Vagina (tissue), 2 donors: ENCODE measurements at places on chromosomes 4 and X.

DNA sequence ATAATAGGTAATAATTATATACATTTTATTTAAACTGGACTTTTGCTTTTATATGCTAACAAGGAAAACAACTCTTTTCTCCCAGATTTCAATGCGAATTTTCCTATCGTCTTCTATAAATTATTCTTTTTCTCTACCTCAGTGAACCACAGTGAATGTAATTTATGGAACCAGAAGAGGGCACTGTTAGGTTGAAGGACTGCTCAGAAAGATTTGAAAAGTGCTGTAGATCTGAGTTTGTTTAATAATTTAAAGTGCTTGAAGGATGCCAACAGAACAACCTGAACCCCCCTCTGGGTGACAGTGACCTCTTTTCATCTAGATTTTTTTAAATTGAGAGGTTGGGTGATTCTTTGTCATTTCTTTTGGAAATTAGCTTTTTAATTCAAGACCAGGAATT, 54.9 kb downstream of the PHOX2B start:
- DNase-seq = no peak

GRCh38 chrX:106917830-106918500, 2.2 kb upstream of the CLDN2 start:
- no peak for DNase-seq

DNA sequence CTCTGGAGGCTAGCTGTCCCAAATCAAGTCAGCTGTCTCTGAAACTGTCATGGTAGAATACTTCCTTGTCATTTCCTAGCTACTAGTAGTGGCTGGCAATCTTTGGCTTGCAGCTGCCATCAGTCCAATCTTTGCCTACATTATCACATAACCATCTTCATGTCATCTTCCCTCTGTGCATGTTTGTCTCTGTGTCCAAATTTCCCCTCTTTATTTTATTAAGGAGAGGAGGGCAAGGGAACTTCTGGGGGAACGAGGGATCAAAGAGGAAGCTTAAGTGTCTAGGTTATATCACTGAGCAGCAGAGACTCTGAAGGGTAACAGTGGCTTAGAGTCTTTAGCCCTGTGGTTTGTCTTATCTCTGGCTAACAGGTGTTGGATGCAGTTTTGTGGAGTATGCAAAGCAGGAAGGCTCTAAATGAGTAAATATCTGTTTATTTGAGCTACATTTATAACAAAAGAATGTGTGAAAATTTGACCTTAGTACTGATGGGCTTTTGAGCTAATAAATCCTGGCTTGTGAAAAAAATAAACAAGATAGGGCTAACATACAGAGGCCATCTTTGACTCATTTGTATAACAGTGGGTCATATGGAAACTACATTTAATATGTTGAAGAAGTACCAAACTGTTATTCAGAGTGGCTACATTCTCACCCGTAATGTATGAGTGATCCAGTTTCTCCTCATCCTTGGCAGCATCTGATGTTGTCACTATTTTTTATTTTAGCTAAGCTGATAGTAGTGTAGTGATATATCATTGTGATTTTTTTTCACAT, 49.4 kb upstream of the ENOX2 start:
- DNase-seq = no peak

DNA sequence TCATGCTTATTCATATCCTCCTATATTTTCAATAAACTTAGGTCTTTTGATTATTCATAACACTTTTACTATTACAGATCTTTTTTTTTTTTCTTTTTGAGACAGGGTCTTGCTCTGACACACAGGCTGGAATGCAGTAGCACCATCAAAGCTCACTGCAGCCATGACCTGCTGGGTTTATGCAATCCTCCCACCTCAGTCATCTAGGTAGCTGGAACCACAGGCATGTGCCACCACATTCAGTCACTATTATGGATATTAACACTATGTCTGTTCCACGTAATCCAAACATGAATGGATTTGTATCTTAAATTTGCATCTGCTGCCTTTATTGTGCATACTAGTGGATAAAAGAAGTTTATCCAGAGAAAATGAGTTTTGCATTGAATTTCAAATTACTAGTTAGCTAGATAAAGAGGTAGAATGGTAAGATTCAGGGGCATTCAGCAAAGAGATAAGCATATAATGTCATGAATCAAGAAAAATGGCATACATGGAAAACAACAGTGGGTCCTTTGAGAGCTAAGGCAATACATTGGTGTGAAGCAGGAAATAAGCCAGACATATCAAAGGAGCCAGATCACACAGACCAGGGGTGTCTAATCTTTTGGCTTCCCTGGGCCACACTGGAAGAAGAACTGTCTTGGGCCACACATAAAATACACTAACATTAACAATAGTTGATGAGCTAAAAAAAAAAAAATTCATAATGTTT, 13.9 kb downstream of the ANAPC10 start:
- DNase-seq = no peak

GRCh38 chr4:100224160-100224559, 33.9 kb upstream of the DDIT4L start:
- no peak for DNase-seq

- no peak for DNase-seq
Observed at GRCh38 chrX:48531358-48531959, 8.1 kb upstream of the TBC1D25 start.

GRCh38 chr4:187128222-187128621, 404.6 kb upstream of the FAT1 start:
- no peak for DNase-seq

GRCh38 chrX:70664726-70665125, 220.1 kb downstream of the DLG3 start:
- no peak for DNase-seq

GRCh38 chr4:138056541-138056940, 185.6 kb downstream of the SLC7A11 start:
- no peak for DNase-seq

DNA sequence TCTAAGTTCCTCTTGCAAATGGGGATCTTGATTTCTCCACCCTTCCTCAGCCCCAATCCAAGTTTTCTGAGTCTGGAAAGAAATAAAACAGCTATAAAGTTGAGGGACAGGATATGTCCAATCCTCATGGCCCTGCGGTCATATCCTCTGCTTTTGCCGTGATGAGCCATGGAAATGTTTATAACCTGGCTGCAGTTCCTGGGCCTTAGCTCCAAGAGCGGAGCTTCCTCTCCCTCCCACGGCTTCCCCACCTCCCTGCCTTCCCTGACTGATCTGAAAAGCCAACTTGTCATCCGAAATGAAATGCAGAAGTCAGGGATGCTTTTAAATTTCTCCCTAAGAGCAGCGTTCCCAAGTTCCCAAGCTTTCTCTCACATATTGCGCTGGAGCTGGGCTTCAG, 221.5 kb upstream of the SFRP2 start:
- no peak for DNase-seq

DNA sequence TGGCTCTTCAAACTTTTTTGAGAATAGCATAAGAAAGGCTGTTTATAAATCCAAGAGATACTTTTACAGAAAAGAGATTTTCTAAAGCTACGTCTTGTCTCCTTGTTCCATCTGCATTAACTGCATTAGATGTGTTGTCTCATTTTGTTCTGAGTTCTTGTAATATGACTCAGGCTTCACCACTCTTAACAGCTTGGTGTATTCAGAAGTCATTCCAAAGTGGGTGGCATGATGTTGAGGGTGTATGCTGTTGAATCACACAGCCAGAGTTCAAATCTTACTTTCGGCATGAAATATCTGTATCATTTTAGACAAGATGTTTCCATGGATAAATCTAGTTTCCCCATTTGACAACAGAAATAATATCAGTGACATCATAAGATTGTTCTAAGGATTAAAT, 30.1 kb downstream of the SYTL5 start:
- no peak for DNase-seq

DNA sequence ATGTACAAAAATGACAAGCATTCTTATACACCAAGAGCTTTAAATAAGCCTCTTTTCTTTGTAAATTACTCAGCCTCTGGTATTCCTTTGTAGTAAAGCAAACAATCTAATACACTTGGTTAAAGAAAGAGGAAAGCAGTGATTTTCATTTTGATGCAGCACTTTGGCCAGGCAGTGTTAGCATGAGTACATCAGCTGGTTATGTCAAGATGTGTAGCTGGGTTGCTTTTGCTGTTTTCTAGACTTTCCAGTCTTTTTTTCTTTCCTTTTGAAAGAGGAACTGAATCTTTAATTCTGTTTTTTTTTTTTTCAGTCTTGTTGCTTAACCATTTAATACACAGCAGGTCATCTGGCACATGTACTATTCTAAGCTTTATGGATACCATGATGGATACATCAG, 167.1 kb upstream of the AADAT start:
- DNase-seq = no peak

DNA sequence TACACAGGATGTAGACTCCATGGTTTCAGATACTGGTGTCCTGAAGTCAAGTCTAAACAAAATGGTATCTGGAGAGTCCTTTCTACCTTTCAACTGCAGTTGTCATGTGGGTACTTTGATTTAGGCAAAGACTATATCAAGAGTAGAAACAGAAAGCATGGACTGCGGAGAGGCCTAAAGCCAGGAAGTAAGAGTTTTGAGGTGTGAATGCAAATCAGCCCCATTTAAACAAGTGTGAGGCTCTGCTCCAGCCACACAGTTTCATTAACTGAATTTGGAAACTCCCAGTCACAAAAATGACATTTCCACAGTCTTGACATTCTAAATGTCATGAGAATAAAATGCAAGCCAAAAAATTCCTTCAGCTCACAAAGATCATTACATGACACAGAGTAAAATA, 87.2 kb upstream of the MCF2 start:
- DNase-seq = no peak
